NCI-H748 treated with DMSO at 0.1 percent for 48 hours (cell line): ENCODE measurements at places on chromosomes 13 and 19.

GRCh38 chr19:16615808-16616207 is 12.2 kb downstream of the MED26 start:
- no peak for DNase-seq

DNA sequence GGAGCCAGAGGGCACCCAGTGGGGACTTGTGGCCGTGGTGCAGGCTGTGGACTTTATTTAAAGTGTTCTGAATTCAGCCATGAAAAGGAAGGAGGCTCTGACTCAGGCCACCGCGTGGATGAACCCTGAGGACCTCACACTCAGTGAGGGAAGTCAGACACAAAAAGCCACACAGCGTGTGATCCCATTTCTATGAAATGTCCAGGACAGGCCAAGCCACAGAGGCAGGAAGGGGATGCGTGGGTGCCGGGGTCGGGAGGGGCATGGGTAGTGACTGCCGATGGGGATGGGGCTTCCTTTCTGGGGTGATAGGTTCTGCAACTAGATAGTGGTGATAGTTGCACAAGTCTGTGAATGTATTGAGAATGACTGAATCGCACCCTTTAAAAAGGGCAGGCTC is 8.7 kb upstream of the ZBTB7A start:
- DNase-seq = no peak

GRCh38 chr19:30690935-30691818 is 319.0 kb downstream of the ZNF536 start:
- DNase-seq = no peak

- DNase-seq = no peak
Measured at GRCh38 chr13:80523134-80523533, 182.2 kb upstream of the SPRY2 start.

DNA sequence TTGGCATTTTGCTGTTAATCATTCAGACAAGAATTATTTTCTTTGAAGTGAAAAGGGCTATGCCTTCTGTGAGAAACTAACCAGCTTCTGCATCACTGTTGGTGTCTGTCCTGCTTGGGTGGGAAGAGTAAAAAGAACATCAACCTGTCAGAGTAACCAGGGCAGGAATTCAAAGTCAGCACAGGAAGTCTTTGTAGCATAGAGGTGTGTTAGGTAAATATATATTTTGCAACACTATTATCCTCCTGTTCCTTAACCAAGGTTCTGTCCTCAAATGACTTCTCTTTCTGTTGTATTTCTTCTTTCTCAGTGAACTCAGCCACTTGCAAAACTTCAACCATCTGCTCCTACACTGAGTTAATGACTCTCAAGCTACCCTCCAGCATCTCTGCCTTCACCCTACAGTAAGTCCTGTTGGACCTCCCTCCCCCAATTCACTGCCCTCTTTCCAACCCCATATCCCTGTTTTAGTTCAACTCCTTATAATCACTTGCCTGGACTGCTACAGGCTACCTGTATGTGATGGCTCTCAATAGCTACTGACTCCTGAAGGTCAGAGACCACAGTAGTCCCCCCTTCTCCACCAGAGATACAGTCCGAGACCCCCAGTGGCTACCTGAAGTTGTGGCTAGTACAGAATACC is 49.9 kb downstream of the SMAD9 start:
- no peak for DNase-seq

- DNase-seq = no peak
Measured at GRCh38 chr19:15995536-15995935, 46.7 kb downstream of the OR10H4 start.
